ENCODE measurements at places on chromosomes 2 and 18.

- peak within 1 kb of the TSS; percentile 70 for H3K27ac ChIP-seq
- H3K36me3 ChIP-seq: no peaks in the 10 kb centered on the region
- peaks cover 73% of the 10 kb centered on the region for H3K27me3 ChIP-seq
Observed at GRCh38 chr2:75560768-75561565, at the start of gene EVA1A. Gene EVA1A, minus strand, starts transcription at chr2:75560939. Its CDS starts 42,799 bp downstream, at chr2:75518140.

DNA sequence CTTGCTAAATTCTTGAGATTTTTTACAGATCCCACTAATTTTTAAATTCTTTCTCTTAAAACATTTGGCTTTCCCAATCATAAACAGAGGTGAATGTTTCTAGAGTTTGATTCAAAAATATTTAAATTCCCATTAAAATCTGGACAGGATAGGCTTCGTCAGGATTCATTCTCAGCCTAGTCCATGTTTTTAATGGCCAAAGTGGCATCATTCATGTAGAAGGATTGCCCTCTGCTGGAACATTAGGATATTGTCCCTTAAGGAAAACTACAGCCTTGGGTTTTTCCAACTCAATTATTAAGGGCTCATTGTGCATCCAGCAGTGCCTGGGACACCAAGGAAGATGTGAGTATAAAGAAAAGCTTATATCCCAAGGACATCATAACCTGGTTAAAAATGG lies 71.7 kb downstream of the TPGS2 start:
- no peak for DNase-seq
- H3K27ac ChIP-seq: no peak overlapping the region
- no peak overlapping the region for H3K4me3 ChIP-seq
- H3K27me3 ChIP-seq: no peaks in the 10 kb centered on the region
- H3K4me1 ChIP-seq: peaks cover 34% of the 10 kb centered on the region

DNA sequence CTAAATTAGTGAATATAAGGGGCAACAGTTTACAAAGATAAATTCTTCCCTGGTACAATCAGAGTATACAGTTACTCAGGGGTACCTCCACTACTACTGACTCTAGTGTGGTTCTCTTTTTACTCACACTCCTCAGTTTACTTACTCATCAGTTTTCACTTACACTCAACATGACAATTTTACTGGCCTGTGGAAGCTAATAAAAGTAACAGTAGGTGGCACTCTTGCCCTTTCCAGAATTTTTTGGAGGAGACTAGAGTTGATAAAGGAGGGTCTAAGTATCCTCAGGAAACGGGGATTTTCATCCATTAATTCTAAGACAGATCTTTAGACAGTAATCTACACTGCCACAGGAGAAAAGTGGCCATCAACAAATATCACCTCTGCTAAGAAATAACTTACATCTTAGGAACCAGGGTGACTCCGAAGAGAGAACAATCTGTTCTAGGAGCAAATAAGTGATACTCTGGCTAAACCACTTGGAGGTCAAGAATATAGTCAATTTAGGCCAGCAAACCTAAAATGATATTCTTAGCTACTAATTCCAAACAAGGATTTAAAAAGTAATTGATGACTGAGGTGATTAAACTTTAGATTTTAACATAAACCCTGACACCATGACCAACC lies 61.3 kb downstream of the ATL2 start:
- no peaks in the 10 kb centered on the region for H3K4me1 ChIP-seq
- H3K4me3 ChIP-seq: no peak overlapping the region
- H3K36me3 ChIP-seq: peaks cover 64% of the 10 kb centered on the region
- H3K27ac ChIP-seq: no peak overlapping the region
- H3K27me3 ChIP-seq: no peaks in the 10 kb centered on the region

DNA sequence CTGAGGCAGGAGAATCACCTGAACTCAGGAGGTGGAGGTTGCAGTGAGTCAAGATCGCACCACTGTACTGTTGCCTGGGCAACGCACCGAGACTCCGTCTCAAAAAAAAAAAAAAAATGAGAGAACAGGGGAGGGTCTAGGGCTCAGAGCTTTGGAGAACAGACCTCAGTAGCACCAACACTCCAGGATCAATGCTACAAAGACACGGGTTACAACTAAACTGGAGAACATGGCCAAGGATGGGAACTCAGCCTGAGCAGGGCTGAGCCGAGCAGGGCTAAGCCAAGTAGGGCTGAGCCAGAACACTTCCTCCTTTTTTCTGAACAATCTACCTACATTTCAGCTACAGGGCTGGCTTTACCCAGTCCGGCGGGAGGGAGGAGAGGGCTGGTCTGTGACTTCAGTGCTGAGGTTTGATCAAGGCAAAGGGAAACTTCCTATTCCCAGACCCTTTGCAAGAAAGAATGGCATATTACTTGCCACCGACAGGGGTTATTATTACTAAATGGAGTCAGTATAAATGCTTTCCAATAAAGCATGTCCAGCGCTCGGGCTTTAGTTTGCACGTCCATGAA lies 2.9 kb upstream of the CASP8 start:
- H3K4me3 ChIP-seq: peak overlapping the region; percentile 73
- H3K4me1 ChIP-seq: peaks cover 28% of the 10 kb centered on the region
- peak overlapping the region; percentile 88 for H3K27ac ChIP-seq

DNA sequence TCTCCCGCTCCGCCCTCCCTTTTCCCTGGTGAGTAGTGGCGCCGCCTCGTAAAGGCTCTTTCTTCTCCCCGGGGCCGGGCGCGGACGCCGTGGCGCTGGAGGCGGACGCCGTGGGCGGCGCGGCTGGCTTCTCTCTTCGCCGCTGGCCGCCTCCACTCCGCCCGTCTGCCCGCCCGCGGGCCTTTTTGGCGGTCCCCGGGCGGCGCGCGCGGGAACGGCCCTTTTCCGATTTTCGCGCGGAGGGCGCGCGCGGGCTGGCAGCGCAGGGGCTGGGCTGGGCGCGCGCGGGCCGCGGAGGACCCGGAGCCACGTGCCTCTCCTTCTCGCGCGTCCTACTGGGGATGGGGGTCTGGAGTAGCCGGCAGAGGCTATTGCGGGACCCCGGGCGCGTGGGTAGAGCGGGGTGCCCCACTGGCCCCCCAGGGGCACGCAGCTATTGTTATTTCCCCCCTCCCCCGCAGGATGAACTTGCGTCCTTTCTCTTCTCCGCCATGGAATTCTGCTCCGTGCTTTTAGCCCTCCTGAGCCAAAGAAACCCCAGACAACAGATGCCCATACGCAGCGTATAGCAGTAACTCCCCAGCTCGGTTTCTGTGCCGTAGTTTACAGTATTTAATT lies 472 bp downstream of the SLC20A1 start:
- H3K36me3 ChIP-seq: peaks cover 39% of the 10 kb centered on the region
- peak overlapping the region; percentile 99 for H3K27ac ChIP-seq
- peaks cover 56% of the 10 kb centered on the region for H3K4me1 ChIP-seq
- no peak for DNase-seq
- peak overlapping the region; percentile 90 for H3K4me3 ChIP-seq
- no peaks in the 10 kb centered on the region for H3K27me3 ChIP-seq

DNA sequence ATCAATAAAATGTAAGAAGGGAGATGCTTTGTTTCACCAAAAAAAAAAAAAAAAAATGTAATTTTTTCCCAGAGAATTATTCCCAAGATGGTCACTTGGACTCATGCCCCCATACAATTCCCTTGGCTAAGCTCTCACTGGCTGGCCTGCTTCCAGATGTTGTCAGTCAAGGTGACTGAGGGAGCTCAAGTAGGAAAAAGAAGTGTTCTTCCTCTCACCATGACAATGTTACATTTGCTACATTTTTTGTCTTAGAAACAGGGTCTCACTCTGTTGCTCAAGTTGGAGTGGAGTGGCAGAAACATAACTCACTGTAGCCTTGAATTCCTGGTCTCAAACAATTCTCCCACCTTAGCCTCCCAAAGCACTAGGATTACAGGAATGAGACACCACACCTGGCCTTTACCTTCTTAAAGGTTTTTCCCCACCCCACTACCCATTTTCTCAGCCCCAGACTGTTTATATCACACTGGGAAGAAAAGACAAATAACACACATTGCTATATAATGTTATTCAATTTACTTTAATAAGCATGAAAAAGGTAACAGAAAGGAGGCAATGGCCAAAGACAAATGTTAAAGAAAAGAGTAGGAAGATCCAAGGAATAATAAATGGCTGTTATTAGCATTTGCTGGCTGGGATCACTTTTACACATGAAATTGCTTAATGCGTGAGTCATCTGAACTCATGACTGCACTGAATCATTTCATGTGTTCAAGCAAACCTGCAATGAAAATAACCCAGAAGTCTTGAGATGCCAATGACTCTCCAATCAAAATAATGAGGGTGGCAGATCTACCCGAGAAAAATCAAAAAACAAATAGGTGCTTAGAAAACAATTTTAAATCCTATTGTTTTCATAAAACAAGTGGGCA lies 45.2 kb downstream of the ACVR1 start:
- no peaks in the 10 kb centered on the region for H3K27me3 ChIP-seq
- peaks cover 40% of the 10 kb centered on the region for H3K4me1 ChIP-seq
- no peak for DNase-seq

DNA sequence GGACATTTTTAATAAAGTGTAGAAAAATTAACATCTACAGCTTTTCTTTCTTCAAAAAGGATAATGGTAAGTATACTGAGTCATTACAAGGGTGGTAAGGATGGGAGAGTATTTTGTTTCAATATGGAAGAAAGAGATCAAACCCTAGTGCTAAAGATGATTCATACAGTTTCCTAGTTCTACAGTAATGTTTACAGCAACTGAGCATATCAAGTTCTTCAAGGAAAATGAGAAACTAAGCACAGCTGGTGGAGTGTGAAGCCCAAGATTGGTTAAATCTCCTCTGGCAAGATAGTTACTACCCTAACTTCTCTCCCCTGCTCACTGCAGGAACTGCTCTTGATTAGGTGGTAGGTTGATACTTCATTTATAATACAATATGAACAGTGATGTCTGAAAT lies 467.5 kb downstream of the XIRP2 start:
- H3K36me3 ChIP-seq: no peaks in the 10 kb centered on the region
- H3K27ac ChIP-seq: no peak overlapping the region
- no peaks in the 10 kb centered on the region for H3K27me3 ChIP-seq
- H3K4me3 ChIP-seq: no peak overlapping the region
- no peak for DNase-seq

GRCh38 chr2:220533485-220533884 lies 906.1 kb downstream of the SLC4A3 start:
- no peaks in the 10 kb centered on the region for H3K36me3 ChIP-seq
- no peaks in the 10 kb centered on the region for H3K27me3 ChIP-seq
- no peak for DNase-seq
- H3K4me1 ChIP-seq: peaks cover 4% of the 10 kb centered on the region
- no peak overlapping the region for H3K4me3 ChIP-seq

DNA sequence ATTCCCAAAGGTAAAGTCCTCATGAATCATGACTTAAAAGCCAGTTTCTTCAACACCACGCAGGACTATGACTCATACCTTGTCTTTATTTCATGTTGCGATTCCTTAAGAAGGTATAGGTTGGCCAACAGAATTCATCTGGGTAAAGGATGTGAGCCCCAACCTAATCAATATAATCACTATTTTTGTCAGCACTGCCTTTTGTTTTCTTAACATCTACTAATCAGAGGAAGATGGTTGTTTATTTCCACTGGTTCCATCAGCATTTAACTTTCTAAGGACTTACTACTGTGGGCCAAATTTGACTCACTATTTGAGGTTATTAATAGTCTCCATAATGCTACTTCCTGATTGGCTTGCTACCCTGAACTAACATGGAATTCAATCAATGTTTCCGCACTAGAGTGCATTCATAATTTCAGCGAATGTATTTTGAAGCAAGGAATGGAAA lies 78.6 kb downstream of the SCG2 start:
- H3K4me1 ChIP-seq: no peaks in the 10 kb centered on the region
- no peaks in the 10 kb centered on the region for H3K27me3 ChIP-seq
- DNase-seq: no peak
- no peak overlapping the region for H3K27ac ChIP-seq
- no peaks in the 10 kb centered on the region for H3K36me3 ChIP-seq
- no peak overlapping the region for H3K4me3 ChIP-seq

GRCh38 chr18:48947560-48947959 lies 3.2 kb downstream of the SMAD7 start:
- H3K27me3 ChIP-seq: no peaks in the 10 kb centered on the region
- H3K27ac ChIP-seq: peak overlapping the region; percentile 100
- peak; percentile 55 for DNase-seq
- peaks cover 92% of the 10 kb centered on the region for H3K4me1 ChIP-seq
- peaks cover 4% of the 10 kb centered on the region for H3K36me3 ChIP-seq
- peak overlapping the region; percentile 94 for H3K4me3 ChIP-seq

DNA sequence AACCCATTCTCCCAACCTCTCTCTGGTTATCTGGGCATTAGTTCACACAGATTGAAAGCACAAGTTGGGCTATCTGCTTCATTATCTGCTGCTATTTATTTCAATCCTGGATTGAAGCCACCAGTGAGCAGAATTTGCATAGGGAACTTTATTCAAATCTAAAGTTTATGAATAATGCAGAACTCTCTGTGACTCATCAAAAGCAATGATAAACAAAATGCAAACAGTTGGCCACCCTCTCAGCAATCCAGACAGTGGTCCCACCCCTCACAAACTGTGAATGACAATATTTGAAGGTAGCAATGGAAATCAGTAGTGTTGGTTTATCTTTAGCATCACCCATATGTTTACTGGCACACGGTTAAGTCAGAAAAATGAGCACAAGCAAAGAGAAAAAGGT lies 106.8 kb upstream of the TMEM178A start:
- no peak for DNase-seq
- peaks cover 9% of the 10 kb centered on the region for H3K36me3 ChIP-seq
- no peaks in the 10 kb centered on the region for H3K4me1 ChIP-seq
- H3K27me3 ChIP-seq: no peaks in the 10 kb centered on the region
